H4 (cell line): ENCODE measurements at places on chromosomes 16 and 17.

DNA sequence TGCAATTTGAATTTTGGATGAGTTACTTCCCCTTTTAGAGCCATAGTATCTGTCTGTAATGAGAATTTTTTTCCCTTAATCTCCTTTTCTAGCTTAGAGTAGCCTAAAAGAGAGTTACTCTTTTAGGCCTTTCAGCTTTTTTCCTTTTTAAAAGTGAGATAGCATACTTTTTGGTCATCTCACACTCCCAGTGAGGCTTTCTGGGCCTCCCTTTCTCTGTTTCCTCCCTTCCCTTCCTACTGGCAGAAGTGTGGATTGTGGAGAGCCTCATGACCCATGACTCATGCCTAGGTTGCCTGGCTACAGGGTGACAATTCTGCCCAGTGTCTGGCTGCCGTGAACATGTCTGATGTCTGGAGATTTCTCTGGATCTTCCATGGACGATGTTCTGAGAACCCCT, 15.2 kb downstream of the KRT23 start:
- peak; percentile 75 for DNase-seq

DNA sequence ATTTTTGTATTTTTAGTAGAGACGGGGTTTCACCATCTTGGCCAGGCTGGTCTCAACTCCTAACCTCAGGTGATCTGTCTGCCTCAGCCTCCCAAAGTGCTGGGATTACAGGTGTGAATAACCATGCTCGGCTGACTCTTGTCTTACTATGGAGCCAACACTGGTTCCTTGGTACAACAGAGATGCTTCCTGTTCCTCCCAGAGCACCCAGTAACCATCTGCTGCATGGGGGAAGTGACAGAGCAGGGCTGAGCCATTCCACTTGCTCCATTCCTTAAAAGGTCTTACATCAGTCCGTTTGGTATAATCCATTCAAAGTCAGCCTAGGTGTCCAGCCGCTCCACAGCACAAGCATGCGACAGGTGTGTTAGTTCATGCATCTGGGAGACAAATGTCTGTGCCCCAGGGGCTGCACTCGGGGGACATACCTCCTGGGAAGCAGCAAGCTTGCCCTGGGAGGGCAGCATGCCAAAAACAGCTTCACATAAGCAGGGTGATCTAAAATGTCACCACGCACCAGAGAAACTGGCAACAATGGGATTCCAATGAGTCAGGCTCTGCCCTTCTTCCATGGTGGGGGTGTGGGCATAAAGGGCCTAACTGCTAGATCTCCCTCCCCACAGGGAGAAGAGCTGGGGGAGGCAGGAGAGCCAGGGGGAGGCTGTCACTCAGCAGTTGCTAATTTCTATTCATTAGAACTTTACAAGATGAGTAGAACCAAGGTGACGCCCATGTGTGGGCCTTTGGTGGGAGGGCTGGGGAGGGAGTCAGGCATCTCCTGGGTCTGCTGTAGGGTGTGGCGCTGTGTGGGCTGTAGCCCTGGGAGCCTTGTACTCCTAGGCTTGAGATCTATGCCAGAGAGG, 35.5 kb downstream of the PIPOX start:
- DNase-seq: peak; percentile 20

DNA sequence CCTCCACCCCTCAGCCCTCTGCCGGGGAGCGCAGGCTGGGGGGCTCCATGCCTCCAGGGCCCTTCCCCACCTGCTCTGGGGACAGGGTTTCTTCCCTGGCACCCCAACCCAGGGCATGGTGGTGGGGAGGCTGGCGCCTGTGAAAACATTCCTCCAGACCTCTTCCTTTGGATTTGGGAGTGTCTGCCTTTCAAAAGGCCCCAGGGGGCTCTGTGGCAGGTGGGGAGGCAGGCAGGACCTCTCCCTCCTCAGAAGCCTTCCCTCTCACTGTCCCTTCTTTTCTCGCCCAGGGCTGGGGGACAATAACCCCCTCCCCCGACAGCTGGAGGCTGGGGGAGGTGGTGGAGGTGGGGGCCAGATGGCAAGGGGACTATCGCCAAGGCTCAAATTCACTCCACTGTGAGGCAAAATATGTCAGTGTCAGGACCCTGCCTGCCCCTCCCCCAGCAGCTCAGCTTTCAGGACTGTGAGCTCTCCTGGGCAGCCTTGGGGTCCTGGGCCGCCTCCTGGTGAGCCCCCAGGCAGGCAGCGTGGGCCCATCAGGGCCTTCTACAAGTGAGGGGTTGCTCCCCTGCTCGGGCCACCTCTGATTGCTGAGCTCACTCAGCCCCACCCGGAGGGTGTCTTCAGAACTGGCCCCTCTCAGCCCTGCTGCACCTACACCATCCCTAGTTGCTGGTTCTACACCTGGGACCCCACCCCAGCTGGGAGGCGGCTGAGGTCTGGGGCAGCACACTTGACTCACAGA, 1.8 kb downstream of the CDH15 start:
- no peak for DNase-seq

DNA sequence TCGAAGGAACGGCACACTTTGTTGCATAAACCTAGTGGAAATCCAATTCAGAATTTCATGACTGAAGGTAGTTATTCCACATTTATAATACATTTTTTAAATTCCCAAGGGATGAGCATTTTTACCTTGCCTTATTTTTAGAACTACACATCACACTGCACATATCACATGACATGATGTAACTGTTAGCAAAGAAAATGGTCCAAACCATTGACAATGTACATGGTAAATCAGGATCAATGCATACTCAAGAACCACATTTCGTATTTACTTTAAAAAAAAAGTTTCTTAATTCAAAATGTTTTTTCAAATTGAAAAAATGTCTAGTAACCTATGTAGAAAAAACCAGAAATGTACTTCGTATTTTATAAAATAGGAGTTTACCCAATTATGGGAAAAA, 2.5 kb downstream of the KANSL1 start:
- DNase-seq: no peak

DNA sequence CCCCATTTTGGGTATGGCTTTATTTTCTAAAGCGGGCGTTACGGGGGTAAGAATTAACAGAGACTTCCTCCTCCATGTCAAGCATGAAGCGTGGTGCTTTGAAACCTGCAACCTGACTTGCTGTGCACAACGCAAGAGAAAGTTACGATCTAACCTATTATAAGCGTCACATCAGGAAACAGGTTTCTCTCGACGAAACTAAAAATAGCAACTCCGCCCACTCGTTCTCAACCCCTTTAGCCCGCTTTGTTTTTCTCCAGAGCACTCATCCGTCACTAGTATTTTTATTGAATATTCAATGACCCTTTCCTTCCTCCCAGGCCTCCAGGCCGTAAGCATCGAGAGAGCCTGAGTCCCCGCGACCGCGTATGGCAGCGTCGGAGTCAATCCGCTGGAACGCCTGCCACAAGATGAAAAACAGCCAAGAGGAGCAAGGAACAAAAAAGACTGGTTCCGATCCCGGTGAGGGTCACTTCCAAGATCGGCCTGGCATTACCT, 555 bp downstream of the NUP88 start:
- DNase-seq: no peak

- no peak for DNase-seq
Measured at GRCh38 chr17:20294120-20294519, 173.2 kb downstream of the LGALS9B start.

GRCh38 chr16:15682105-15682570, 32.1 kb downstream of the NDE1 start:
- DNase-seq: peak; percentile 74

GRCh38 chr16:35186045-35186759, 1726.8 kb downstream of the TP53TG3F start:
- no peak for DNase-seq

- no peak for DNase-seq
Measured at GRCh38 chr16:11635679-11636171, 32.5 kb upstream of the SNN start.

DNA sequence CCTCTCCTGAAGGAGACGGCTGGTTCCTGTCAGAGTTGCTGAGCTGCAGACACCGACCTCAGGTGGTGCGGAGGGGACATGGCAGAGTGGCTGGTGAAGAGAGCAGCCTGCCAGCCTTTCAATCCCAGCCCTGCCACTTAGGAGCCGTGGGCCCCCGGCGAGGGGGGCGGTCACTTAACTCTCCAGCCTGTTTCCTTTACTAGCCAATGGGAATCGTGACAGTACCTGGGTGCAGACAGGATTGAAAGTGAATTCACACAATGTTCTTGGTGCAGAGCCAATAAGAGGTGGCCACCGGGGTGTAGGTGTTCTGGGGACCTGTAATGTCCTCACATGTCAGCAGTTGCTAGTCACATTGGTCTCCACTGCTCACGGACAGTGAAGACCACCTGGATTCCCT, 13.5 kb downstream of the ACE start:
- no peak for DNase-seq

DNA sequence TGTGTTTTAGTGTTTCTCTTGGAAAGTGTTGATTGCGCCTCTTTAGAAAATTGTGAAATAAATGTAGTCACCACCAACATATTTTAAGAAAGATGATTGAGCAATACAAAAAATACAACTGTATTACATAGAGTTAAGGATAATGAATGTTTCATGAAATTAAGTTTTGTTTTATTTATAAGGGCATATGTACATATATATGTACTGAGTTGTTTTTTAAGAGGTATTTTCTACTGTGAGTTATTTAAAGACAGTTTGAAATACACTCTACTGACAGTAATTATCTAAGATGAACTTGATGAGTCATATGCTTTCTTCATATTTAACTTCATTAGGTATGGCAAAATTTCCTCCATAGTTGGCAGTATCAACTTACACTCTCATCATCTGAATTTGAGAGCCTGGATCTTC, 411.7 kb downstream of the HS3ST3B1 start:
- DNase-seq: no peak

GRCh38 chr17:29619251-29619650, 3.5 kb downstream of the CORO6 start:
- peak; percentile 61 for DNase-seq

- DNase-seq: no peak
Measured at GRCh38 chr16:1427473-1428461, 3.1 kb upstream of the PERCC1 start.

DNA sequence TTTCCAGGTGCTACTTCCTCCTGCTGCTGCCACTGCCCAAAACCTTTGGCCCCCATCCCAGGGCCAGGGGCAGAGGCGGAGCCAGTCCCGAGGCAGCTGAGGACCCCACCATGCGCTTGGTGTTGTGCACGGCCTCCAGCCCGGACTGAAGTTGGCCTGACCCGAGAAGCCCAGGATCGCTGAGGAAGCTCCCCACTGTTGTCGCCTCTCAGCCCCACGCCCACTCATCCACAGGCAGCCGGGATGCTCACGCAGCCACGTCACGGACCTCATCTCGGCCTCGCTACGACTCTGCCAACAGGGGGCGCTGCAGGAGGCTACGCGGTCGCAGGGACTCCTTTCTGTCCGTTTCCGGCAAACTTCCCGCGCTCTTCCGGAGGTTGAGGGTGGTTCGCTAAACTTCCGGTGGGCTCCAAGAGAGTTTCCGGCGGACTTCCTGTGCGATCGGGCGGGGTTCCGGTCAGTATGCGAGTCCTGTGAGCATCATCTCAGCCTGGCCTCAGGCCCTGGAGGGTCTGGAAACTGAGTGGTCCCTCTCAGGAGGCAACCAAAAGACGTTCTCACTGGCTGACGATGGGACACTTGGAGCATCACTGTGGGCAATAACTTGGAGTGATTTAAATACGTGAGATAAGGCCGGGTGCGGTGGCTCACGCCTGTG, 12.4 kb downstream of the ZG16B start:
- DNase-seq: no peak

GRCh38 chr17:80425835-80426426, 11.0 kb downstream of the ENDOV start:
- DNase-seq: no peak

- no peak for DNase-seq
Measured at GRCh38 chr16:79109771-79110170, 490.8 kb downstream of the MAF start.

- DNase-seq: peak; percentile 61
Measured at GRCh38 chr17:8152112-8152775, at the start of gene PER1. TSS of gene PER1 (minus strand) at chr17:8152404. CDS start at chr17:8150706, 1,698 bp downstream.

- DNase-seq: no peak
Measured at GRCh38 chr16:17481736-17482135, 11.0 kb upstream of the XYLT1 start.

DNA sequence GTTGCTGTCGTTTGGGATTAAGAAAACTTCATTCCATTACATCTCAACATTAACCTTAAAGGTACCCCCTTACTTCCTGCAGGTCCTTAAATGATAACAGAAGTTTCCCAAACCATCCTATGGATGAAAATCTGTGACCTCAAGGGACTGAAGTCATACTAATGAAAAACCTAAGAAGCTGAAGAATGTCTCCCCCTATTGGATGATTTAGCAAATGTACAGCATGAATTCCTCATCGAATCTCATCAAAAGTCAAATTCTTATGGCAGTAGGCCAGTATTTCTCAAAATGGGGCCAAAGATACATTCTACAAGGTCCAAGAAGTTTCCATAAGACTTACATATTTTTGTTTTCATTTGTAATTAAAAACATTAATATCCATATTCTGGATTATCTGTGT, 13.5 kb downstream of the SCO1 start:
- no peak for DNase-seq

- no peak for DNase-seq
Measured at GRCh38 chr16:57929250-57929649, 41.7 kb downstream of the CNGB1 start.

GRCh38 chr17:75566834-75567233, 20.8 kb upstream of the MYO15B start:
- DNase-seq: no peak

DNA sequence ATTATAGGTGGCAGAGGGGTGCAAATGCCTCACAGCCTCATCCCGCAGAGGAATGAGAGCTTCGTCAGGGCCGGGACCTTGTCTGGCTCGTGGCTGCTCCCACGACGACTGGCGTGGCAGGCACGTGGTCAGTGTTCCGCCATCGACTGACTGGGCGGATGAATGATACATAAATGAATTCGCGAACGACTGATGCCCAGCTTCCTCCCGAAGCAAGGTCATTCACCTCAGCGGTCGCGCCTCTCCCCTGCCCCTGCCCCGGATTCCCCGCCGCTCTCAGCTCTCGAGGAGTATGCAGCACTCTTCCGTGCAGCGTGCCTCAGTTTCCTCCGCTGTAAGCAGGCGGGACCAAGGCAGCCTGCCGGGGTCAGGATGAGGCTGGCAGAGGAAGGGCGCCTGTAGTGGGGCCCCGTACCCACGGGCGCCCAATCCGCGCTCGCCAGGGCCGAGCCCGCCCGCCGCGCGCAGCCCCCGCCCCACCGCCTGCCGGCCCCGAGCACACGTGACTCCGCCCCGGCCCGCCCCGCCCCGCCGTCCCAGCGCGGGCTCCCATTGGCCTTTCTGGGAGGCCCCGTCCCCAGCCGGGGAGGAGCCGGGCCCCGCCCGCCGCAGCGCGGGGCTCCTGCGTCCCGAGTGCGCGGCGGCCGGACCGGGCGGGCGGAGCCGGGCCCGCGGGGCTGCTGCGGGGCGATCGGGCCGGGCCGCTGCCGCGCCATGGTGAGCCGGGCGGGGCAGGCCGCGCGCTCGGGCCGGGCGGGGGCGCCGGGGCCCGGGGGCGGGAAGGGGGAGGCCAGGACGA, at the start of gene SNN:
Gene SNN, plus strand, starts transcription at position 632 of the 799 bp plus-strand sequence. CDS start 7,605 bp downstream, outside the sequence.
- peak; percentile 57 for DNase-seq
